ENCODE measurements at places on chromosomes 16 and 17.
A peak's percentile ranks its signal among the peaks of the same experiment; 100 is the strongest.

GRCh38 chr17:70313086-70313852 is 143.9 kb downstream of the KCNJ2 start:
- DNase-seq = no peak

DNA sequence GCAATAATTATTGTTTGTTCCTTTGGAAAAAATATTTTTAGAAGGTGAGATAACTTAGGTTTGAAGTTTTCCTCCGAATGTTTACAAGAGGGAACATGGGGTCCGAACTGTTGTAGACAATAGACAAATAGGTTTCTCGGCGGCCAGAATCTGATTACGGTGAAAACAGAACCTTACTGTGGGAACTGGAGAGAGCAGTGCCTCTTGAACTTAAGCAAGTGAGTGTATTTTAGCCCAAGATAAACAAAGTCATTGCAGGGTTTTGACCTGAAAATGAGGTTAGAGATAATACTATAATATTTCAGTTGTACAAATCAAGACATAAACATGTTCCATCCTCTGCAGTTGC is 134.7 kb downstream of the ABCA8 start:
- DNase-seq = no peak

GRCh38 chr17:38747463-38748148 is 530 bp downstream of the PCGF2 start:
- DNase-seq = no peak

- no peak for DNase-seq
Observed at GRCh38 chr17:78042542-78042941, 84.0 kb downstream of the TNRC6C start.

- no peak for DNase-seq
Observed at GRCh38 chr16:2831203-2831602, 1.1 kb downstream of the ZG16B start.

GRCh38 chr17:82013772-82014321 is 8.8 kb downstream of the CENPX start:
- no peak for DNase-seq

DNA sequence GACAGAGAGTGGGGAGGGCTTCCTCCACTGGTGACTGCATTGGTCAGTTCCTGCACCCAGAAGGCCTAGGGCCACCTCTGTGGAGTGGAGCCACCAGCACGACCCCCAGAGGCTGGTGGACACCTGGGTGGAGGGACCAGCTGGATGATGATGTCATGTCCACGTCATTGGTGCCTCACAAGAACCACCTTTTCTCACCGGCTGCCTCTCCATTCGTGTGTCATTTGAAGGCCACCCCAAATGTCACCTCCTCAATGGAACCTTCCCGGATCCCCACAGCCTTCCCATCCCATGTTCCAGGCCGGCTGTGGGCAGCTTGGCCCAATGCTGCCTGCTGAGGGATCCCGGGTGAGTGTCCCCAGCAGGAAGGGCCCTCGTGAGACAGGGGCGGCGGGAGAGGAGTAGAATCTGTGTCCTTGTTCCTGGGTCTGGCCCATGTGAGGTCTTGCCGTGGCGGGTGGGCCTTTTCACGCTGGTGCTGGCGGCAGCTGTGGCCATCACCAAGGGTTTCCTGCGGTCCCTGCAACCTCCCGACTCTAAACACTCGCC is 9.1 kb upstream of the CHMP6 start:
- DNase-seq = no peak

GRCh38 chr17:70084476-70084875 is 9.5 kb downstream of the KCNJ16 start:
- no peak for DNase-seq

- no peak for DNase-seq
Observed at GRCh38 chr16:84774810-84775209, 45.0 kb upstream of the CRISPLD2 start.

GRCh38 chr16:57036945-57037344 is 47.6 kb downstream of the NLRC5 start:
- DNase-seq = no peak

DNA sequence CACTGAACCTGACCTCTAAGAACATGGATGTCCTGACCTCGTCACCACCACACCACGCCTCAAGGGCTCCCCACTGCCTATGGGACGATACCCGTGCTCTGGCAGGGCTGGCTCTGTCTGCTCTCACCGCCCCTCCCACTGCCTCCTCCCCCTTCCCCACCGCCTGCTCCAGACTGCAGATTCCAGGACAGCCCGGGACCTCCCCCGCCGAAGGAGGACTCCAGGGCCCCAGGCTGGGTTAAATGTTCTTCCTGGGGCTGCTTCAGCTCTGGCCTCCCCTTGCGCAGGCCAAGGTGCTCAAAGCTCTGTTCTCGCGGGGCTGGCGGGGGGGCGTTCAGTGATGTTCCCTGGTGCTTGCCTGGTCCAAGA is 3.1 kb downstream of the NPW start:
- DNase-seq = no peak

- DNase-seq = no peak
Observed at GRCh38 chr17:8467527-8467926, 31.8 kb downstream of the NDEL1 start.

- no peak for DNase-seq
Observed at GRCh38 chr16:69055008-69055407, 50.4 kb upstream of the HAS3 start.

DNA sequence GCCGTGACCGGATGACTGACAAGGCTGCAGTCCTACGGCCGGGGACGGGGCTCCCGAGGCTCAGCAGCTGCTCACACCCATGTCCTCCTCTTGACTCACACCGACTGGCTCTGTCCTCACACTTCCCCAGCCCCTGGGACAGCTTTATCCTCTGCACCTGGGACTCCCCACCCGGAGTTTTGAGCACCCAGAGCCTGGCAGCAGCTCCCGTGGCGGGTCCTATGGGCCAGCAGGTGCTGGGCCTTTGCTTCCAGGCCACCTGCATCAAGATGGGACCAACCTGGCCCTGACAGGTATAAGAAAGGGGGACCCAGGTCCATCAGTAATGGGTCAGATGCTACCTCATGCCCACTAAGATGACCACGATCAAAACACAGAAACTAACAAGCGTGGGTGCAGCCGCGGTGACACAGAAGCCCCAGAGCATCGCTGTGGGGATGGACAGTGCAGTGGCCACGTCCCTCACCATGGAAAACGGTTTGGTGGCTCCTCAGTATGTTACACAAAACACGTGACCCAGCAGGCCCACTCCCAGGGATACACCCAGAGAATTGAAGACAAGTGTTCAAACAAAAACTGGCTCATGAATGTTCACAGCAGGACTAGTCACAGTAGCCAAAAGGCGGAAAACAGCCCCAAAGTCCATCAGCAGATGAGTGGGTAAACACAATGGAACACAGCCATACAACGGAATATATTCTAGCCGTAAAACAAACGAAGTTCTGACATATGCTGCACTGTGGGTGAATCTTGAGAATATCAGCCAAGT is 3.3 kb upstream of the NOTUM start:
- DNase-seq = peak; percentile 10

DNA sequence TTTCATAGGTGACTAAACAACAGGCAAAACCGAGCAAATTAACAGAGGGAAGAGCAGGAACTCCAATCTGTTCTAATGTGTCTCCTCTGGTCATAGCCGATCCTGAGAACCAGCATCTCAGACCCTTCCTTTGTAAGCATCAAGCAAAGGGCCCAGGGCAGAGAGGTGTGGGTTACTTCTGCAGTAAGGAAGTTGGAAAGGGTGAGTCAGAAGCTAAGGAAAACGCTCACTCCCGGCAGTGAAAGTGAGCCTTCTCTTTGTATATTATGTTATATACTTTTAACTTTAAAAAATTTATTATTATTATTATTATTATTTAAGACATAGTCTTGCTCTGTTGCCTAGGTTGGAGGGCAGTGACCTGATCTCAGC is 77.7 kb downstream of the MRM3 start:
- no peak for DNase-seq

- no peak for DNase-seq
Observed at GRCh38 chr17:50060951-50061712, 5.2 kb downstream of the ITGA3 start.

DNA sequence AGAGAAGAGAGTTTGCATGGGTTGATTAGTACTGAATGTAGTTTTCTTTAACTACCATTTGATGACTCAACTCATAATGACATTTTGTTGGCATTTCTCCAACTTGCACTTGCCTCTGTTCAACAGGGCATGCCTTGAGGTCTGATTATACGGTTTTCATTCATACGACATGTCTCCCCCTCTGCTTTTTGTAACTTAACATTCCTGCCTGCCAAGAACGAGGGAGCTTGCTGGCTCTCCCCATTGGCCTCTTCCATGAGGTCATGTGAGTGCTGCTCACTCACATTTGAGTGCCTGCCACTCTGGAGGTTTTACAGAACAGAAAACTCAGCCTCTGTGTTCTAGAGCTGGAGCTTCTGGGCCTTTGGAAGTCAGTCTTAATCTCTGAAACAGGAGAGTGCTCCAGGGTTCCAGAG is 19.7 kb downstream of the MAP2K6 start:
- no peak for DNase-seq

DNA sequence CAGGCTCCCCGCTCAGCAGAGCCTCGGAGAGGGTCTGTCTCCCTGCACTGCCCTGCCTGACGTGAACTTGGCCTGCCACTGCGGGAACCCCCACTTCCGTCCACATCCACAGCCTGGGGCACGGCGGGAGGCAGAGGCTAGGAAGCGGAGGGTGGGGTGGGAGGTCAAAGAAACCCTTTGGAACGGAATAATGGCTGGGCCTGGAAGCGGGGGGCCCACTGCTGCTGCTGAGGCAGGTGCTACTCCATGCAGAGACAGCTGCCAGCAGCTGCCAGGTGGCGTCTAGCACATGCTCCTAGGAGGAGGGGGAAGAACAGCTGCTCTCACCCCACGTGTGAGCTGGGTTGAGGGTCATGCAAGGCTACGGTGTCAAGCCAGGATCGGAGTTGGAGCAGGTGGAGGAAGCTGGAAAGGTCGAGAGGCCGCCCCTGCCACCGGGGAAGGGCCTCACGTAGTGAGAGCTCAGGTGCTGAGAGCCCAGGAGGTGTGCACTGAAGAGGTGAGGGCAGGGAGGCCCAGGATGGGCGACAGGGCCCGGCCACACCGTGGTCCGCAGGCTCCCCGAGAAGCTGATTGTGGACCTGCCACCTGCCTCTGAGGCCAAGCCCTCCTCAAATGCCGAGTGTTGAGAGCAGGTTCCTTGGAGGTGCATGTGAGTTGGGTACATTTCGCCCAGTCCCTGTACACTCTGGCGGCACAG is 9.8 kb downstream of the FSCN2 start:
- no peak for DNase-seq

DNA sequence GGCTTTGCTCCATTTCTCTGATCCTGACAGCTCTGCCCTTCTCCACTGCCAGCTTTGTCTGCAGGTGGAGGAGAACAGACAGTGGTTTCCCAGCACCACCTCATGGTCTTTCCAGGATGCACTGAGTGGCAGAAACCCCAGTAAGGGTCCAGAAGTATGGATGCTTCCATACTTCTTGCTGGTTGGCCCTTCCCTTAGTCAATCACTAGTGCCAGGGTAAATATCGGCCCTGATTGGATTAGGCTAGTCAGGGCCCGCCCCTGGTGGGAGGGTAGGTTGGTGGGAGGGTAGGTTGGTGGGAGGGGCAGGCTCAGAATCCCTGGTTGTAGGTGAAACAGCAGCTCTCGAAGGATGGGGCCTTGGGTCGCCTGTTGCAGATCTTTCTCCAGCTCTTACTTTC is 10.2 kb downstream of the RNF213 start:
- DNase-seq = no peak

GRCh38 chr17:75749545-75750389 is 15.2 kb downstream of the GALK1 start:
- peak; percentile 77 for DNase-seq

DNA sequence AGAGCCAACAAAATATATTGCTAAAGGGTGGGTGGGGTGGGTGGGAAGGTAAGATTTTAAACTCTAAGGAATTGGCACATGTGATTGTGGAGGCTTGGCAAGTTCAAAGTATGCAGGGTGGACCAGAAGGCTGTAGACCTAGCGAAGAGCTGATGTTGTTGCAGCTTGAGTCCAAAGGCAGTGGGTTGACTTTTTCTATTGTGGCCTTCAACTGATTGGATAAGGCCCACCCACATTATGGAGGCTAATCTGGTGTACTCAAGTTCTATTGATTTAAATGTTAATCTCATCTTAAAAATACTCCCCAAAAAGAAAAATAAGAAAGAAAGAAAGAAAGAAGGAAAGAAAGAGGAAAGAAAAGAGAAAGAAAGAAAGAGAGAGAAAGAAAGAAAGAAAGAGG is 22.4 kb downstream of the ZNF200 start:
- DNase-seq = no peak

GRCh38 chr16:73233329-73233765 is 185.4 kb upstream of the ZFHX3 start:
- DNase-seq = no peak

DNA sequence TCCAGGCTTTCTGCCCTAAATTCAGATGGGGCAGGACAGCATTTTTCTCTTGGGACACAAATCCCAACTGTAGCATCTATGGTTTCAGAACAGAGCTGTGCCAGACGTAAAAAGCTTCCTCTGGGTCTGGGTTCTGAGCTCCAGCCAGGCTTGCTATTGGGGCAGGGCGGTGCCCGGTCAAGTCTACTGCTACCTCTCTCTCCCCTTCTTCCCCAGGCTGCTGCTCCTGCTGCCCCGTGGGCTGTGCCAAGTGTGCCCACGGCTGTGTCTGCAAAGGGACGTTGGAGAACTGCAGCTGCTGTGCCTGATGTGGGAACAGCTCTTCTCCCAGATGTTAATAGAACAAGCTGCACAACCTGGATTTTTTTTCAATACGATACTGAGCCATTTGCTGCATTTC is 1.1 kb downstream of the MT1M start:
- no peak for DNase-seq

DNA sequence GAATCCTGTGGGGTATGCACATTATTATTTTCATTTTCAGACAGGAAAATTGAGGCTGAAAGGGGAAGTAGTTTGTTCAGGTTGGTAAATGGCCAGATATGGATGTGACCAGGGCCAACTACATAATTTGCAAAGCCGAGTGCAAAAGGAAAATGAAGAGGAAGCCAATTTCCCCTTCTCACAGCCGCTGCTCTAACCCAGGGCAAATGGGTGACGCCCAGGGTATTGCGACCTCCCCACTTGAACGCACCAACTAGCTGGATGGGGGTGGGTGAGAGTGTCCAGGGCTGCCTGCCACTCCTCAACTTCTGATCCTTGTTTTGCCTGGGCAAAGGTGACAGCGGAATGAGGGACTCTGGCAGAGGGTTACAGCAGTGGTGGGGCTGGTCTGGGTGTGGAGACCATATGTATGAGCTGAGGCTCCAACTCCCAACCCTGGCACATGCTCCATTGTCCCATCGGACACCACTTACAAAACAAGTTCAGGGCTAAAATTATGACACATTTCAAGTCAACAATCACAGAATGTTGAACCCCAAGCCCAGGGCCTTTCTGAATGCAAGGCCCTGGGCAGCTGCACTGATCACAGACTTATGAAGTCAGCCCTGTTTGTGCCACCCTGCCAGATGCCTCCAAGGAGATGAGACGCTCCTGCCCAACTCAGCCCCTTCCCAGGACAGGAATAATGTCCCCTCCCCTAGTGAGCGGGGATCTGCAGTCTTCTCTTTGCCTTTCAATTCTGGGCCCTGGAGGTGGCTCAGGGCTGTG is 1.7 kb downstream of the ANKRD40CL start:
- DNase-seq = no peak
